ENCODE measurements at places on chromosomes 4 and X.
A peak's percentile ranks its signal among the peaks of the same experiment; 100 is the strongest.

GRCh38 chr4:56139241-56139827, 190.6 kb downstream of the CEP135 start:
- DNase-seq: no peak

DNA sequence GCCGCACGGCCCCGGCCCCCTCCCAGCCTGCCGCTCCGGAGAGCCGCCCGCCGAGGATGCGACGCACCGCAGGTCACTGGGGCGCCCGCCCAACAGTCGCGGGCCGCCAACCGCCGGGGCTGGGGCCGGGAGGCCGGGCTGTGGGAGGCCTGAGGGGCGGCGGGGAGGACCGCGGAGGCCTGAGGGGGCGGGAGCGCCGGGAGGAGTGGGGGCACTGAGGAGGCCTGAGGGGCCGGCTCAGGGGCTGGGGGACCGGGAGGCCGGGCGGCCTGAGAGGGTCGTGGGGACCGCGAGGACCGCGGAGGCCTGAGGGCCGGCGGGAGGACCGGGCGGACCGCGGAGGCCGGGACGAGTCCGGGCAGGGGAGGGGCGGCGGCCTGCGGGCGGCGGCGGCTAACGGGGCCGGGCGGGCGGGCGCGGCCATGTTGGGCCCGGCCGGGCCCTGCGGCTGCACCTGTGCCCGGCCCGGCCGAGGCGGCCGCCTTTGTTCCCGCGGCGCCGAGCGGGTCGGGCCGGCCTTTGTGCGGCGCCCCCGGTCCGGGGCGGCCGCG, 353 bp downstream of the NSD2 start:
- DNase-seq: peak; percentile 31

DNA sequence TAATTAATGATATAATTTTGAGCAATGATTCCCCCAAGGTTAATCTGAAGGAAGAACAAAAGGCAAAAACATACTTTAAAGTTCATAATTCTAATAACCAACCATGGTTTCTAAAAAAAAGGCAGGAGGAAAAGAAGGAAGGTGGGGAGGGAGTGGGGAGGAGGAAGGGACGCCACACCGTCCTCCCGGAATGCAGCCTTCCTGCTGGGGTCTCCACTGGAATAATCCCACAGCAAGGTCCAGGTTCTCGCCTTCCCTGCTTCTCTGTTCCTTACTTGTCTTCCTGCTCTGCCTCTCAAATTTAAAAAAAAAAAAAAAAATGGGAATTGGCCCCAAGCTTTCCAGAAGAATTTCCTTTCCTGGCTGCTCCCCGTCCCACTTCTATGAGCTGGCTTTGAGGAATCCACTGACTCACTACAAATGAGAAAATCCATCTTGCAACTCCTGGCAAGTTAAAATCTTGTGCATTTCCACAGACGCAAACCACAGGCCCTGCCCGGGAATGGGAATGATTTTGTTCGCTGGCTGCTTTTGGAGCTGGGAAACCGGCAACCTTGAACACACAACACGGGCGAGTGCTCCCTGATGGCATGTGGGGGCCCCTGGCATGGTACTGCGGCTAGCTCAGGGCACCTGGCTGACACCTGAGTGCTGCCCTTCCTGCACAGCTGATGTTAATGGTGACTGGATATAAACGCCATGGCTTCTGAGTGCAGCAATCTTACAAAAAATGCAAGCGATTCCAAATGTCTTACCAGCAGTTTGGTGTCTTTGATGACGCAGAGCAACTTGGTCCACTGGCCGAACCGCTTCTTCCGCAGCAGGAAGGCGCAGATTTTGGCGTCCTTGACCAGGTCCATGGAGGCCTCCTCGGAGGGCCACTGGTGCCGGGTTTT, 97.0 kb downstream of the AFAP1 start:
- DNase-seq: peak; percentile 64

- DNase-seq: no peak
Measured at GRCh38 chr4:142516686-142517526, 329.2 kb downstream of the INPP4B start.

- DNase-seq: no peak
Measured at GRCh38 chr4:156378033-156378665, 424.5 kb upstream of the CTSO start.

DNA sequence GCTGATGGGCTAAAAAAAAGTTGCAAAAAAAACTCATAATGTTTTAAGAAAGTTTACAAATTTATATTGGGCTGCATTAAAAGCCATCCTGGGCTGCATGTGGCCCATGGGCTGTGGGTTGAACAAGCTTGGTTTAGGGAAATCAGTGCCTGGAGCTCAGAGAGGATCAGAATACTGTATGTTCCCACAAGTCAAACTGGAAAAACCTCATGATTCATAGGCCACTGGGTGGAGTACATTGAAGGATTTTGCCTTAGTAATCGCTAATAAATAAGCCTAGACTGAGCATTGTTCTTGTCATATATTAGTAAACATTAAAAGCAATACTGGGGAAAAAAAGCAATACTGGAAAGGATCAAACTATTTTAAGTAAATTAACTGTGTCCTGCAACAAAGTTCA, 246.3 kb upstream of the TAPT1 start:
- DNase-seq: no peak

- DNase-seq: no peak
Measured at GRCh38 chr4:94413085-94413840, 38.5 kb upstream of the PDLIM5 start.

DNA sequence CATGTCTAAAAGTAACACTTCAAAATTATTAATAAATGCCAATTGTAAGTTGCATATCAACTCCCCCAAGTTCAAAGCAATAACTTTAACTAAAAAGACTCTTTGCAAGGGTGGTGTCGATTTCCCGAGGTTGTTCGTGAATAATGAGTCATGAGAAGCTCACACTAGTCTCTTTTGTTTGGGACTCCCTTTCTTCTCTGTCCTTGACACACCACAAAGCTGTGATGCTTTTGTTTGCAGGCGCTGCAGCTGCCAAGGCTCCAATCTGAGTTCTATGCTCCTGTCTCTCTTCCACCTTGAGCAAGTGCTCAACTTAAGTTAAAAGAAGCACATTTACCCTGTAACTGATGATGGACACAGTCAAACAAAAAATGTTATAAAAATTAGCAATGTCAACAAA, 65.9 kb downstream of the FAT1 start:
- peak; percentile 36 for DNase-seq

- no peak for DNase-seq
Measured at GRCh38 chrX:110008011-110008635, 5.2 kb downstream of the TMEM164 start.

Measured in SW480 (cell line).